ENCODE measurements at places on chromosomes 11 and 22.

DNA sequence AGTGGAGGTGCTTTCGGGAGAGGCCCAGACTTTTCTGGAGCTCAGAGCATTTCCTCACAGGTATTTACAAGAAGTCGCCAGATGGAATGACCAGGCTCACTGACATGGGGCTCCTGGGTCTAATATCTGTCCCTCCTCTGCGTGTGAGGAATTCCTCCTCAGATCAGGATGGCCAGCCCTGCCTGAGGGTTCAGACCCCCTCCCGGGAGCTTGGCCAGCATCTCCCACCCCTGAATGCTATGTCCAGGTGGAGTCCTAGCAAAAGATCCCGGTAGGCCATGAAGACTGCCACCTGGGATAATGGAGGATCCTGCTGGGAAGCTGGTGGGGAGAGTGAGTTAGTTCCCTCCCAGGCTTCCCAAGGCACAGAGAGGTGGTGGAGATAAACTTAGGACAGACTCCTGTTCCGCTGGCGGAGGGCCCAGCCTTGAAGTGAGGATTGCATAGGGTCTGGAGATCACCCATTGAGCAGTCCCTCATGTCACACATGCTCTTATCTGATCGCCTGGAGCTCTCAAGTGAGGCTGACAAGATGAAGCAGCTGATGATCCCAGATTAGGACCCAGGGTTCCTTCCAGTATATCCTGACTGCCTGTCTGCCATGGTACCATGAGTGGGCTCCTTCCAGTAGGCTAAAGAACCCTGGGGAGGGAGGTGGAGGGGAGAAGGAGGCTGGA is 5.7 kb downstream of the OAF start:
- no peak for DNase-seq

DNA sequence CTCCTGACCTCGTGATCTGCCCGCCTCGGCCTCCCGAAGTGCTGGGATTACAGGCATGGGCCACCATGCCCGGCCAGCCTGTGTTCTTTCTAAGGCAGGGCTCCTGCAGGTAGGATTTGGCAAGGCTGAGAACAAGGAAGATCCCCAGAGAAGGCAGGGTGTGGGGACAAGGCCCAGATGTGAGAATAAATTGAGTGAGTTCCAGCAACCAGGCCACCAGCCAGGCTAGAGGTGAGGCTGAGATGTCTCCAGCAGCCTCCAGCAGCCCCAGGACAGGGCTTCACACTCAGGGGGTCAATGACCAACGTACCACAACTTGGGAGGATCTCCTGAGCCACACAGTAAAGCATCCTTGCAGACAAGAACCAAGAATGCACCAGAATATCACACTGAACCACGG is 75.1 kb downstream of the BUD13 start:
- DNase-seq = peak; percentile 29

GRCh38 chr11:82676483-82677094 is 57.1 kb downstream of the FAM181B start:
- DNase-seq = no peak

DNA sequence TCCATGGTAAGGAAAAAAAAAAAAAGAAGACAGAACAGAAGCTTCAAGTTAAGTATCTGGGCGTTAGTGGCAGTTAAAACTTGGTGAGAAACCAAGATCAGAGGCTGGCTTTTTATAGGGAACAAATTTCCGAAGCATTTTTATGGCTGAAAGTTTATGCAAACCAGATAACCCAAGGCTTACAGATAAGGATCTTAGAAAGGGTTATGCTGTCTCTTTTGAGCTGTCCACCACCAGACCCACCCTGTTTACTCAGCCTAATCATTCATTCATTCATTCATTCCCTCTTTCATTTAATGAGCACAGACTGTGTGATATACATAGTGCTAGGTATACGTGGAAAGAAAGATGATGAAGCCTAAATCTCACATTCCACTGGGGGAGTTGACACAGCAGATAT is 89.5 kb downstream of the ME3 start:
- DNase-seq = no peak

DNA sequence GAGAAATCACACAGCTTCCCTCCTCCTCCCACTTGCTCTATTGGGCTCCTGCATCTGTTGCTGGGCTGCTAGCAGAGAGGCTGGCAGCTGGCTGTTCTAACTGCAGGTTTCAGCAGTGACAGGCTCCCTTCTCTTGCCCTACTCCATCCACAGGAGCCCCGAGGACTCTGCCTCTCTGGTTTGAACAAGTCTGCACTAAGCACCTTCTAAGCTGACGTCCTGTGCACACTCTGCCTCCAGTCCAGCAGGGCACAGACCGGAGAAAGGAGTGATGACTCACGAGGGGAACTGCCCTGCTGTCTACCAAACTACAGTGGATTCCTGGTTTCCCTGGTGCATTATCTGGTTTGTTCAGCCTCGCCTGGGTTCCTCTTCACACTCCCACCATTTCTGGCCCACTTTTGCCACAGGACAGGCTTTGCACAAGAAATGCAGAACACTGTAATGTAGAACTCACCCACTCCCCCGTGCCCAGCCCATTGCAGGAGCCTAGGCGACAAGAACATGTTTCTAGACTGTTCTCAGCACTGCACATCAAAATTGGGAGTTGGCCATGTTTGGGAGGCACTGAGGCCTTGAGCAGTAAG is 26.0 kb downstream of the IL10RA start:
- peak; percentile 26 for DNase-seq

DNA sequence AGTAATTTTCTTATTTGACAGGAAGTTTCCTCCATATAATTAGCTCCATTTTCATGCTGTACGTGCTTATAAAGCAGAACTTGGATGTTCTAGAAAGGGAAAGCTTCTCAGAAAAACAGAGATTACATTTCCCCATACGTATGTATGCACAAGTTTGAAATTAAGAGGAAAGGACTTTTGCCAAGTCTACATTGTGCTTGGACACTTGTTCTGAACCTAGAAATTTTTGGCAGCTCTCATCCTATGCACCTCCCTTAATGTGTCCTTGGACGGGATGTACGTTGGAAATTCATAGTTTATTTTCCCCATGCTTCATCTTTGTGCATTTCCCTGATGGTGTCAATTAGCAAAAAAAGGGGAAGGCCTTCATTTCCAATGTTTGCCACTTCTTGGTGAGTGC is 322.7 kb downstream of the BLID start:
- DNase-seq = no peak

GRCh38 chr22:18929459-18929858 is 6.6 kb downstream of the PRODH start:
- DNase-seq = no peak

GRCh38 chr11:109043315-109043714 is 378.4 kb downstream of the DDX10 start:
- DNase-seq = no peak

DNA sequence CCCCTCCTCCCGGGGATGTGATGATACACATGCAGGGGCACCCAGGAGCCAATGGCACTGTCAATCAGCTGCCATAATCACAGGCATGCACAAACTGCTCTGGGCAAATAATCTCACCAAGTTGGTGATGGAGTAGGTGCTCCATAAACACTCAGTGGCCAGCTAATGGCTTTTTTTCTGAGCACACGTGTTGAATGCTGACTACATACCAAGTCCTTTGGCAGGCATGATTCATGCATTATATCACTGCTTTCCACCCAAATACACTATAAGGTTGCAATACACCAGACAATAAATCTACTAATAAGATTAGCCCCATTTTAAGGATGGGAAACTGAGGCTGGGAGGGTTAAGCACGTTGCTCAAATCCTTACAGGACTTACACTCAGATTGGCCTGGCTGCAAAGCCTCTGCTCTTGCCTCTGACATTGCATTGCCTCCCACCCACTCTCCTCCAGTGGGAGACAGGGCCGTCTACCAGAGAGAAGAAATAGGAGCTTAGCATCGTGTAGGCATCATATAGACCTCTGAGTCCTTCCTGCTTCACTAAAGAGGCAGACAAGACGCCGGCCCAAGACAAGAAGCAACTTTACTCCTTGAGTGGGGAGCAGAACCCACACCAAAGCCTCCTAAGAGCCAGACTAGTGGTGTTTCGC is 32.7 kb upstream of the ACCSL start:
- no peak for DNase-seq

GRCh38 chr11:23729088-23729487 is 767.8 kb upstream of the LUZP2 start:
- DNase-seq = no peak

GRCh38 chr11:59183771-59184170 is 11.8 kb downstream of the DTX4 start:
- DNase-seq = no peak

Measured in H1 (cell line).